ENCODE measurements at places on chromosomes 2 and 18.
A peak's percentile ranks its signal among the peaks of the same experiment; 100 is the strongest.

- DNase-seq: no peak
Measured at GRCh38 chr2:105812180-105813044, 67.7 kb downstream of the NCK2 start.

DNA sequence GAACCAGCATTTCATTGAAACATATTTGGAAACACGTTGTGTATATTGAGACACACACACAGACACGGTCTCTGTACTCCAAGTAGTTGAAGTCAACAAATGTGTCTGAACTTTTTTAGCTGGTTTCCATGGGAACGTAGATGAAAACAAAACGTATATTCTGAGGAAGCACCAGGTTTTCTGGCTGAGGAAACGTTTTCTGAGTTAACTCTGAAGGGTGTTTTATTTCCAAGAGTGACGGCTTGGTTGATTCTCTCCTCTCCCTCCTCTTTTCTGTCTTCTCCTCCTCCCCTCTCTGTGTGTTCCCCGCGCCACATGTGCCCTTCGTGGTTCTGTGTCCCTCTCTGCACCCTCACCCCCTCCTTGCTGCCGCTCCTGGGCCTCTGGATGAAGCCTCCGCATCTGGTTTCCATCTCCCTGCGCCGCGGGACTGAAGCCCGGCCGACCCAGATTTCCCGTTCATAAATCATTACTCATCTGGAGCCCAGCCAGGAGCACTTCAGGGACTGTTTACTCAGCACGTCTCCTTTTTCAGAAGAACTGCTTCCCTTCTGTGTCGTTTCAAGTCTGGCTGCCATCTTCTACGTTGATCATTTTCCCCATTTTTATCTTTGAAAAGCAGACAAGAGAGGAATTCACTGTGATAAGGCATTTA is 122.7 kb downstream of the COL6A3 start:
- DNase-seq: peak; percentile 40

DNA sequence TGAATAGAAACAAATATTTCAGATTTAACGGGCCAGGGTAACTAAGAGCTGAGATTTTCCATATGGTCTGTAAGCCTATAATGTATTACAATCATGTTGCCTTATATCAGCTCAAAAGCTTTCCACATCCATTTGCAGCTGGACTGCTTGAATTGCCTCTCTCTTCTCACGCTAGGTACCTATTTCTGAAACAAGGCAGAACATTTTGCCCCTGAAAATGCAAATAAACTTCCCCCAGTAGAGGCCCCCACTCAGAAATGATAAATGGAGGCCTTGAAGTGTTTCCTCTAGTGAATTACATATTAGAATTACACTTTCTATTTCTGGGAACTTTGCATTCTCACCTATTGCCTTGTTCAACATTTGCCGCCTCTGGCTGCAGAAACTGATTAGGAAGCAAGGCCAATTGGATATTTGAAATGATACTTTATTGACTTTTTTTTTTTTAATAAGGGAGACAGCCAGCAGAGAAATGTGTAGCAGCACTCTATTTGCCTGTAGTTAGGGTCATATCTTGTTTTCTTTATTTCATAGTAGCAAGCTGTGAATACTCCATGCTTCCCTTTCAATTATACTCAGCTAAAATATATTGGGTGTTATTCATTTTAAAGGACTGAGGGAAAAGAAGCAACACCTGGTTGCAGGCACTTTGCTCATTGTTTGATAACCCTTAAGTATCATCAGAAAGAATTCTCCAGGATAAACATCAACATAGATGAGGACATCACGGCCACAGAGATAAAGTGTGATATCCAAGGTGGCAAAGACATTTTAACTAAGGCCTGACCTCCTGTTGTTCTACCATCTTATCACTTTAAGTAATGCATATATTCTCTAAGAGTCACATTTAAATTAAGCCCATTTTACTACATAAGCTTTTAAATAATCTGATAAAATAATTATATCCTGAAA is 505.5 kb downstream of the LRRTM4 start:
- no peak for DNase-seq

DNA sequence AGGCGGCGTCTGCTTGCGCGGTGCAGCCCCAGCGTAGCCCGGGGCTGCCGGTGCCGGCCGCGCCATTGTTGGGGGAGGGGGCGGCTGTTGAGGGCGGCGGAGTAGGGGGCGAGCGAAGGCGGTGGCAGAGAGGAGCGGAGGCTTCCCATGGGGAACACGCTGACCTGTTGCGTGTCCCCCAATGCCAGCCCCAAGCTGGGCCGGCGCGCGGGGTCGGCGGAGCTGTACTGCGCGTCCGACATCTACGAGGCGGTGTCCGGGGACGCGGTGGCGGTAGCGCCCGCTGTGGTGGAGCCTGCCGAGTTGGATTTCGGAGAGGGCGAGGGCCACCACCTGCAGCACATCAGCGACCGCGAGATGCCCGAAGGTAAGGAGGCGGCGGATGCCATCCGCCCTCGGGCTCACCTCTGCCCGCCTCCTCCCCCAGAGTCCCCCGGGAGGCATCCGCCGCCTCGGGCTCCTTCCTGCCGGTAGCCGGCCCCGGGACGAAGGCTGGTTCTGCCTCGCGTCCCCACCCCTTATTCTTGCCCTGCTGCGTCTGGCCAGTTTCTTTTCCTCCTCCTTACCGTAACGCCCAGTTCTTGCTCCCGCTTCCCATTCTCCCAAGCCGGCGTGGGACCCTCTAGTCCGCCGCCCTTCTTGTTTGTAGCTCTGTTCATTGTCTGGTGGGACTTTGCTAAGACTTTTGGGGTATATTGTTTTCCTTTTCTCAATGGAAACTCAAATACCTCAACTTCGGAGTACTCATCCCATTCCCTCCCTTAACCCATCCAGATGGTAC is 500 bp downstream of the CCNYL1 start:
- peak; percentile 28 for DNase-seq

- peak; percentile 67 for DNase-seq
Measured at GRCh38 chr18:55582325-55582724, 5.7 kb downstream of the TCF4 start.

GRCh38 chr2:217941886-217942728 is 60.7 kb downstream of the TNS1 start:
- no peak for DNase-seq

- DNase-seq: no peak
Measured at GRCh38 chr18:36066686-36067054, 689 bp downstream of the RPRD1A start.

GRCh38 chr2:178273787-178274360 is 79.6 kb downstream of the OSBPL6 start:
- no peak for DNase-seq

- no peak for DNase-seq
Measured at GRCh38 chr2:231725476-231725875, 17.2 kb downstream of the PTMA start.

- DNase-seq: no peak
Measured at GRCh38 chr2:32277363-32277673, 386 bp upstream of the YIPF4 start.

DNA sequence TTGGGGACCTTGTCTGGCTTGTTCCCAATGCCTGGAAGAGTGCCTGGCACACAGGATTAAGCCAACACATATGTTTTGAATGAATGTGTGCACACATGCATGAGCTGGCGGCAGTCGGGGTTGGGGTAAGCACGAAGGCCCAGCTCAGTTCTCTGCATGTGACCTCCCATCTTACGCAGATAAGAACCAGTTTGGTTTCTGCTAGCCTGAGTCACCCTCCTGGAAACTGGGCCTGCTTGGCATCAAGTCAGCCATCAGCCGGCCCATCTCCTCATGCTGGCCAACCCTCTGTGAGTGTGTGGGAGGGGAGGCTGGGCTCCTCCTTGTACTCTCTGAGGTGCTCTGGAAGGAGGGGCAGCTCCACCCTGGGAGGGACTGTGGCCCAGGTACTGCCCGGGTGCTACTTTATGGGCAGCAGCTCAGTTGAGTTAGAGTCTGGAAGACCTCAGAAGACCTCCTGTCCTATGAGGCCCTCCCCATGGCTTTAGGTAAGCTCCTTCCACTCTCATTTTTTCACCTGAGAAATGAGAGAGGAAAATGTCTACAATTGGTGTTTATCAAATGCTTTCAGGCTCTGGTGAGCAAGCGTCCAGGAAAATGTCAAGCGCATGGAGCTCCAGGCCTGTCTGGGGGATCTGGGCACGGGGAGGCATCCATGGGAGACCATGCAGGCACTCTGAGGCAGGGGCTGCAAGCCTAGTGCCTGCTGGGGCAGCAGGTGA is 9.7 kb upstream of the IL1RN start:
- no peak for DNase-seq

GRCh38 chr18:78979056-78979729 is 425 bp upstream of the SALL3 start:
- DNase-seq: peak; percentile 13

DNA sequence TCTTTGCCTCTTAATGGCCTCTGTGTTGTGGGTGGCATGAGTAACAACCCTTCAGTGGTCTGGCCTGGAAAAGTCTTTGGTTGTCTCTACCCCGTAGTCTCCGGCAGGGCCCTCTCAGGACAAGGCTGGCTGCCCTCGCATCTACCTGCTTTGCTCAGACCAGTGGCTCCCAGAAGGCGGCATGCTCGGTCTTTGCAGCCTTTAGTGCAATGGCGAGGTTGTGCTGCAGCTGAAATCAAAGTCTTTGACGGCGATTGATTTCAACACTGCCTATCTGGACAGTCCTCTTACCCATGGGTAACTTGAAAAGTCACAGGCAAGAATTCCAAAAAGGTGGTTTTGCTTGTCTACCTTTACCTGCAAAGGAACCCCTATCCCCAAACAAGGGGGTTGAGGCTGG is 95.9 kb downstream of the ALPK2 start:
- no peak for DNase-seq

- DNase-seq: no peak
Measured at GRCh38 chr2:65416321-65416720, 16.1 kb downstream of the SPRED2 start.

DNA sequence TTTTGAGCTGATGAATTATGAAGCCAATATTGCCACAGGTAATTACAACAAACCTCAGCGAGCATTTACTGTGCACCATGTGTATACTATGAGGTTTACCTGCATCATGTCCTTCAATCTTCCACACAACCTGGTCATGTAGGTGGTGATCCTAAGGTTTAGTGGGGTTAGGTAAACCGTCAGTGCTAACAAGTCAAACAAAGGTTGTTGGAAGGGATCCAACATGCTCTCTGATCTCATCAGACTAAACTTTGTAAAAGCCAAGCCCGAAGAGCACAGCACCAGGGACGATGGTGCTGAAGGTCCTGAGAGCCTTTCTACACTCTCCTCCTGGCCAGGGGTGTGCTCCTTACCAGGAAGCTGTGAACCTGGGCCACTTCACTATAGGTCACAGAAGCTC is 29.4 kb downstream of the SH3YL1 start:
- DNase-seq: no peak

DNA sequence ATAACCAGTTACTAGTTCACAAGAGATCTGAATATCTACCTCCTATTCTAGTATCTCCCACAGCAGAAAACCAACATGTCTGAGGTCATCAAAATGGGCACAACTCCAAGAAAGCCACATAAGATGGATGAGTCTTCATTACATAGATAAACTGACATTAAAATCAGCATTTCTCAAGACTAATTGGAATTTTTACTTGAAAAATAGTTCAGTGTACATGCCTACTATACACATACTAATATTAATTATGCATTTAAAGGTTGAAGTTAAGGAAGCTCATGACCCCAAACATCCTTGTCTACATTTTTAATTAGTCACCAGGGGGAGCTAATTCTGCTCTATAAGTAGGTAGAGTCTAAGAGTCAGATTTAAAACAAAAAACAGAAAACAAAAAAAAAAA is 41.9 kb downstream of the ZNF521 start:
- peak; percentile 7 for DNase-seq

- no peak for DNase-seq
Measured at GRCh38 chr2:194494401-194494800, 1162.6 kb upstream of the SLC39A10 start.

- no peak for DNase-seq
Measured at GRCh38 chr2:191350826-191351225, 105.6 kb downstream of the MYO1B start.

DNA sequence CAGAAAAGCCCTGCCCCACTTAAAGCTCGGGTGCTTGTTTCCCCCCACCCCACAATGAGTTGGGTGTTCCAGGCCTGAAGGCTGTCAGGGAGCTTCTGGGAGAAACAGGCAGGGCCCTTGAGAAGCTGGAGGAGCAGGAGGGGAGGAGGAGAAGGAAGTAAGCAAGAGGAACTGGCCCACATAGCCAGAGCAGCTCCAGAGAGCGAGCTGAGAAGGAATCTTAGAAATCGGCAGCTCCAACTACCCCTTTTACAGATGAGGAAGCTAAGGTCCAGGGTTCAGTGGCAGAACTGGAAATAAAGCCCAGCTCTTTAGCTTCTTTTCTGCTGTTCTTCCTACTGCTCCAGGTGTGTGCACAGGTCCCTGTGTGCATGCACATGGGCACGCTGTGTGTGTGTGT is 12.7 kb upstream of the KCNK3 start:
- no peak for DNase-seq

DNA sequence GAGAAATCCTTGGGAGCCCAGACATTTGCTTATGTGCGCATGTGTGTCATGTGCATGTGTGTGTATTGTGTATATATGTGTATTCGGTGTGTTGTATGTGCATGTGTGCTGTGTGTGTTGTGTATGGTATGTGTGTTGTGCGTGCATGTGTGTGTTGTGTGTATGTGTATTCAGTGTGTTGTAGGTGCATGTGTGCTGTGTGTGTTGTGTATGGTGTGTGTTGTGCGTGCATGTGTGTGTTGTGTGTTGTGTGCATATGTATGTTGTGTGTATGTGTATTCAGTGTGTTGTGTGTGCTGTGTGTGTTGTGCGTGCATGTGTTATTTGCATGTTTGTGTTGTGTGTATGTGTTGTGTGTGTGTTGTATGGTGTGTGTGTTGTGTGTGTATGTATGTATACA is 136.9 kb downstream of the SH3RF3 start:
- no peak for DNase-seq

DNA sequence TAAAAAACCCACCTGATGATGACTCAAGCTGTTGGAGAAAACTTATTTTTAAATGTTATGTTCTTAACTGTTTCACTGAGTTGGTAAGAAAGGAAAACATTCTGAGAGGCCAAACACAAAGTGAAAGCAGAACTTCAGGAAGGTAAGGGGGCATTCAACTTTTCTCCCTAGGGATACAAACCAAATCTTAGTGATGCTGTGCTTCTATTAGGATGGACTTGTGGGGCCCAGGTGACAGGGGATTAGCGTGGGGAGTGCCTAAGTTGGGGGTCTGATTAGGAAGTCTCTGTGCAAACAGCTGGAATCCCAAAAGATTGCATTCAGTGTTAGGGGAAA is 18.5 kb downstream of the PDCL3 start:
- DNase-seq: no peak

DNA sequence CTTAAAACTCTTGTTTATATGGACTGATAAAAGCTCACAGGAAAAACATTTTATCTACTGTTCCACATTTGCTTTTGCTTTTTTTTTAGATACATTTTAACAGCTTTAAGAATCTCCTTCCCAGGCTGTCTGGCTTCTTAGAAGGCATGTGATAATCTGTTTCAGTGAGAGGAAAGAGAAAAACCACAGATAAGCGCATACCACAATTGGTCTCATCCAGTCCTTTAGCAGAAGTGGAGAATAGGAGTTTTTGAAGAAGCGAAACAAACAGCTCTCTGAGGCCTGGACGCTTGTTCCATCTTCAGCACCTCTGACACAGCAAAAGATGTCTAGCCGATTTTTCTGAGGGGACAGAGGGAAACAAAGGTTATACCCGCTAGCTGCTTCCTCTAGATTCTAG is 37.6 kb downstream of the RMC1 start:
- DNase-seq: no peak

All from NCI-H2081 (cell line).